Right renal pelvis (tissue), 4 donors: ENCODE measurements at places on chromosomes 2 and 18.

GRCh38 chr2:46878240-46878877 is 37.2 kb downstream of the MCFD2 start:
- DNase-seq: no peak

- no peak for DNase-seq
Observed at GRCh38 chr2:62219407-62220159, 23.7 kb downstream of the B3GNT2 start.

DNA sequence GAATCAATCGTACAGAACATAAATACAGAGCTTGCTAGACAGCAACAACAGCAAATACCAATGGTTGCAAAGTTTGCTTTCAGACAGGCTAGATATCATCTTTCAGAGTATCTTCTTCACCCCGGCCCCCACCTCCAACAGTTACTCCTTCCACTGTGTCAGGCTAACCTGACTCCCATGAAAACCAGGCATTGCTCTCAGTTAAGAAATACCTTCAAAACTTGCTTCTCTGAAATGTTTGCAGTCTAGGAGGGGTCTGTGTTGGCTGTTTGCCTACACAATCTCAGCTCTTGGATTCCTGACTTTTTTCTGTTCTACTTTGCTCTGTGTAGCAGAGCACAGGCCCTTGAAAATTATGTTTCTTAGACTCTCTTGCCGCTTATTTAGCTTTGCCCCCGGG is 599.5 kb upstream of the SYT4 start:
- DNase-seq: no peak

GRCh38 chr2:173903601-173904394 is 61.4 kb downstream of the SP3 start:
- no peak for DNase-seq

GRCh38 chr2:215612786-215613185 is 176.9 kb upstream of the FN1 start:
- DNase-seq: no peak

- DNase-seq: no peak
Observed at GRCh38 chr2:71720283-71720560, 266.9 kb downstream of the DYSF start.

DNA sequence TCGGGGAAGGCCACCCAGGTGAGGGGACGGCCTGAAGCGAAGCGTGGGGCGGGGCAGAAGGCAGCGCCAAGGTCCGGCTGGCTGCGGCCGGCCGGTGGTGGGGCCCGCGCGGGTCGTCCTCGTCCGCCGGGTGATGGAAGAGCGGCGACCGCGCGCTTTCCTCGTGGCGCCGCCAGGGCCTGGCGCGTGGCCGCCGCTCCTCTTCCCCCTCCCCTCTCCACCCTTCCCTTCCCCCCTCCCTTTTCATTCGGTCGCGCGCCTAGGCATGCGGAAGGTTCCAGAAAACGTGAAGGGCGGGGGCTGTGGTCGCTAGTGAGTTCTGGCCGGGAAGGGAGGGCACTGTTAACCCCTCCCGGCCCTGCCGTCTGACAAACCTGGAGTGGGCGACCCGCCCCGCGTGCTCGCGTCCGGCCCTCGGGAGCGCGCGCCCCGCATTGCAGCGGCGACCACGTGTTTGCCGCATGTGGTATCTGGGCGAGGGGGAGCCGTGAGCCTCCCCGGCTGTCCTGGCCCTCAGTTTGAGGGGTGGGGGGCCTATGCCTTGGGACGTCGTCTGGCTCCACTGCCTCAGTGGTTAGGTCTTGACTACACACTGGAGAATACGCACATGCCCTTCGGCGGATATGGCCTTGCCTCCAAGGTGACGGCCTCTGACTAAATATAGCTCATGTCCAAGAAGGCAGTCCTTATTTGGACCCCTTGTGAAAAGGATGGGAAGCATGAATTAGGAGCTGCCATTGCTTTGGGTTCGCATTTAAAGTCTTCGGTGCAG is 579 bp downstream of the MAT2A start:
- peak; percentile 57 for DNase-seq

- no peak for DNase-seq
Observed at GRCh38 chr2:141109633-141110032, 1021.2 kb downstream of the LRP1B start.

DNA sequence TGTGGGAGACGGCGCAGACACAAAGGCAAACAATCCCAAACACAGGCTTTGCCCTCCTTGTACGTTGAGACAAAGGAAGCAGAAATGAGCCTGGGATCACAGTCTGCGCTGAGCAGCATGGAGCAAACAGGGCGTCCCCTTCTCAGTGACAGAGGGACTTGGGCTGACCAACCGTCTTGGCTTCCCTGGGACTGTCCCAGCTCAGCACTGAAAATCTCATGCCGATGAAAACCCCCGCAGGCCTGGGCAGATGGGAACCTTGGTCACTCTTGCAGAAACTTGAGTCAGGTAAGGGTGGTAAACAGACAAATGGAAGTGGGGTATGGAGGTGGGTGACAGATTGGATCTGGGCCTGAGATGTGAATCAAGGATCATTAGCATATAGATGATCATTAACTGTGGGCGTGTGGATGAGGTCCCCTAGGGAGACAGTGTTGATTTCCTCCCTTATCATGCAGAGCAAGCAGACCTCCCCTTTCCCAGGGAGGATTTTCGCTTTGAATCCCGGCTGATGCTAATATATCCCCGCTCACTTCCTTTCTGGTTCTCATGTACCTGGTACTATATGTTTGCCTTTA is 19.1 kb upstream of the SH3BP4 start:
- no peak for DNase-seq

DNA sequence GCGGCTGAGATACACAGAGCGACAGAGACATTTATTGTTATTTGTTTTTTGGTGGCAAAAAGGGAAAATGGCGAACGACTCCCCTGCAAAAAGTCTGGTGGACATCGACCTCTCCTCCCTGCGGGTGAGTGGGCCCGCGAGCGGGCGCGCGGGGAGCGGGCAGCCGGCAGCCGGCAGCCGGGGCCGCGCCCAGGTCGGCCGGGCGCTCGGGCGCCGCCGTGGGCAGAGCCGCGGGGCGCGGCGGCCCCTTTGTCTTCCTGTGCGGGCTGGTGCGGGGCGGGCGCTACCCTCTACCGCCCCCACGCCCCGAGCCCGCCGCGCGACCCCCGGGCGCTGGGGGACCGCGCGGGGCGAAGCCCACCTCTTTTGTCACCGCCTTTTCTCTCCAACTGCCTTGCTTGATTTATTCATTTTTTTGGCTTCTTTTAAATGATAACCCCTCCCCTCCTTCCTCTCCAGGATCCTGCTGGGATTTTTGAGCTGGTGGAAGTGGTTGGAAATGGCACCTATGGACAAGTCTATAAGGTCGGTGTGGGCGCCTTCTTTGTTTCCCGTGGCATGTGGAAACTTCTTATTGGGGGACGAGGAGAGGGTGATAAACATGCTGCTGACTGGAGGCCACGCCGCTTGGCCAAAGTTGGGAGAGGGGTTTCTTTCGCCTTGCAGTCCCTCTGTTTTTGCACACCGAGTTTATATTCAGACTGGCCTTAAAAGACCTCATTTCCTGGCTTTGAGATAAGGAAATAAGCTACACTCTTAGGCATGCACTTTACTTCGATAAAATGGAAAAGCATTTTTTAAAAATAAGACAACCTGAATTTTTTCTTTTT is 722 bp downstream of the MAP4K4 start:
- DNase-seq: no peak

DNA sequence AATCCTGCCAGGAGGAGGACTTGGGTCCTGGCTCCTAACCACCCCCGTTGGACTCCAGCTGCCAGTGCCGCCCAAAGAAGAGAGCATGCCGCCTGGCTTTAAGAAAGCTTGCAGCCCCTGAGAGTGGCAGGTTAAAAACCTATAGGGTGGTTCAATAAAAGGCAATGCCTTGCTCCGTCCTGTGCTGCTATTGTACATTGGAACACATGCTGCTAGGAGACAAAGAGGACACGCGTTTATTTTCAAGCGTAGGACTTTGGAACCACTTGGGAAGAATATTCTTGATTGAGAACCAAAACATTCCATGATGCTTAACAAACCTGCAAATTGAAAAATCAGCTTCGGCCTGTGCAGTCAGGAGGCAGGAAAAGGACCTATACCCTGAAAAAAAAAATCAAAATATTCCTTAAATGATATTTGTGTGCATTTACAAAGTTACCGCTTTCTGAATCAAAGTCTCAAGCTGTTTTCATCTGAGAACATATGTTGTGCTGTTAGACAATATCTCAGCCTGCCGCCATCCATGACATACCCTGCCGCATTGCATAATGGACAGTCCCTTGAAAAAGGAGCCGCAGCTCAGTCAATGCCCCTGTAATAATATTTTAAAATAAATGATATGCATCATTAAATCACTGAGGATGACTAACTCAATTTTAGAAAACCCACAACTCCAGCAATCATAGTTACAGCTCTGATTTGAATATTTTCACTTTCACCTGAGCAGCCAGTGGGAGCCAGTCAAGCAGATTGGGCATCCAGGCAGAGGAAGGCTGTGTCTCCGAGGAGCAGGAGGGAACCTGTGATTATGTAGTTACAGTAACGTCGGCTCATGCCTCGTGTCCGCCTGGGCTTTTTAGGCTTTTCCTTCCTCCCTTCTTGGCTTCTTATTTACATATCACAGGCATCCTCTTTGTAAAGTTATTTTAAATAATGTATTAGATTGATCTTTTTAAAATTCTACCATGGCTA is 805.6 kb upstream of the FANCL start:
- DNase-seq: no peak

DNA sequence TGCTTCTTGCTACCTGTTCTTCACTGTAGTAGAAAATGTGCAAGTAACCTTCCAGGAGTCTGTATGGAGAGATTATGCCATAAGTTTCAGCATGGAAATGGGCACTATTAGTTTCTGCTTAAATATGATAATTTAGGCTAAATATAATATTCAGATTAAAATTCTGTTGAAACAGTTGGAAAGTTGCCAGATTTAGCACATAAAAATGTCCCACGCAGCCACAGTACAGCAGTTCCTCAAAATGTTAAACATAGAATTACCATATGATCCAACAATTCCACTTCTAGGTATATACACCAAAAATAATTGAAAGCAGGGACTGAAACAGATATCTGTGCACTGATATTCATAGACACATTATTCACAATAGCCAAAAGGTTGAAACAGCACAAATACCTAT is 121.2 kb downstream of the NRP2 start:
- DNase-seq: no peak

DNA sequence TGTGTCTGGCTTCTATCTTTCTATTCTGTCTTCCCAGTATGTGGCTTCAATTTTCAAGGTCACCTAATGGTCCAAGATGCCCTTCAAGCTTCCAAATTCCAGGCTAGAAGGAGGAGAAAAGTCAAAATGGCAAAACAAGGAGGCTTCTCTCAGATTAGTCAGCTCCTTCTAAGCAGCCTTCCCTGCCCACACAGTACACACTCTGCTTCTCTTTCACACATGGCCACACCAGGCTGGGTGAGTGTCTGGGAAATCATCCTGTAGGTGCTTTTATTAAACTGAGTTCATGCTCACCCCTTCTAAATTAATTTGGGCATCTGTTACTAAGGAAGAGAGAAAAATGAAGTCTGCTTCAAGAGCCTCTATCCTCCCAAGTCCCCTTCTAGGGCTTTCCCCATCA is 277.2 kb upstream of the MGAT5 start:
- DNase-seq: no peak

- no peak for DNase-seq
Observed at GRCh38 chr2:86225581-86225980, 26.3 kb downstream of the MRPL35 start.

DNA sequence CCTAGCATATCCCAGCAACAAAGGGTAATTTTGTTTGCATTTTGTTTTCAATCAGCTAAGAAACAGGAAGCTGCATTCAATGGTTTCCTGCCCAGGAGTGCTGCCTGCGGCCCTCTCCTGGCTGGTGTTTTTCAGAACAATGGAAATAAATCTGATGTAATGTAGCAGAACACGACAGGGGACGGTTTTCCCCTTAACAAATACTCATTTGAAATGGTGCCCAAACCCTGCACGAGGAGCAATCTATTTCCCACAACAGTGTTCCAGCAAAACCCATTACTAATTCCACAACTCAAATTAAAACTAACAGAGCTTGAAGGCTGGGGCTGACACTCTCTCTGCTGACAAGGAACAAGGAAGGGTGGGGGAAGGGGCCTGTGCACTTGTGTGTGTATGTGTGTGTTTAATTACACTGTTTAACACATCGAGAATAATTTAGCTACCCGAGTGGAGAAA is 8.7 kb downstream of the CAPN13 start:
- peak; percentile 44 for DNase-seq

- no peak for DNase-seq
Observed at GRCh38 chr2:39902103-39902502, 123.0 kb upstream of the THUMPD2 start.

DNA sequence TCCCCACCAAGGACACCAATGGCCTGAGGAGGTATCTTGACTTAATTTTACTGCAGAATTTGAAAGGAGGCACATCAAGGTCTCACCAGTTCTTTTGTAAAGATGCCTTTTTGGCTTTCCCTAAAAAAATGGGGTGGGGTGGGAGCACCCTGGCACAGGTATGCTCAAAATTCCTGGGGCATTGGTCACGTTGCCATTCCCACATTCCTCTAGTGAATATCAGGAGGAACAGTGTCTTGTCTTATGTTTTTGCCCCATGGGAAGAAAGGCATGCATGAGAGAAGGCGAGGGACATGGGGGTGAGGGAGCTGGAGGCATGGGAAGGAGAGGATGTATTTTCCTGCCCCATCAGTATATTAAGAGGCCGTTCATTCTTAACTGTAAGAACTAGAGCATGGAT is 275.3 kb downstream of the CMPK2 start:
- DNase-seq: no peak

- DNase-seq: no peak
Observed at GRCh38 chr2:217806482-217806765, 196.4 kb downstream of the TNS1 start.
